T-helper 17 cell (primary cell): ENCODE measurements at places on chromosomes 7 and 10. TPM values are rescaled to one million over a fixed set of nuclear protein-coding genes. Genes with fewer than 3 reads are reported as not detected.

The ASZ1 gene
- not detected for total RNA-seq

The PDZD7 gene
- 1.1 TPM for total RNA-seq

The SEM1 gene
- 15.2 TPM for total RNA-seq

The OR6B1 gene
- total RNA-seq: not detected

The DKK1 gene
- total RNA-seq: not detected

The SLC13A1 gene
- total RNA-seq: not detected

The SLC39A12 gene
- total RNA-seq: not detected

The FFAR4 gene
- total RNA-seq: not detected

DNA sequence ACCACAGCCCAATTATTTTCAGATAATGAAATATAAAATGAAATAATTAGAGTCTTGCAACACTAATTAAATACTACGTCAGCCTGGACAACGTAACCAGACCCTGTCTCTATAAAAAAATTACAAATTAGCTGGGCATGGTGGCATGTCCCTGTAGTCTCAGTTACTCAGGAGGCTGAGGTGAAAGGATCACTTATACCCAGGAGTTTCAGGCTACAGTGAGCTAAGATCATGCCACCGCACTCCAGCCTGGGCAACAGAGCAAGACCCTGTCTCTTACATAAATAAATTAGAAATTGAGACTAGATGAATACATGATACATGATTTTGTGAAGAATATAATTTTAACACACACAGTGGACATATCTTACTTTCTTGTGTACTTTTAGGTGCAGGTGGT lies 18.4 kb downstream of the TIAL1 start:
- H3K27ac ChIP-seq: peak overlapping the region; percentile 57
- no peak overlapping the region for H3K4me3 ChIP-seq
- peaks cover 10% of the 10 kb centered on the region for H3K4me1 ChIP-seq
- DNase-seq: no peak
- peaks cover 6% of the 10 kb centered on the region for H3K36me3 ChIP-seq
- no peaks in the 10 kb centered on the region for H3K27me3 ChIP-seq

DNA sequence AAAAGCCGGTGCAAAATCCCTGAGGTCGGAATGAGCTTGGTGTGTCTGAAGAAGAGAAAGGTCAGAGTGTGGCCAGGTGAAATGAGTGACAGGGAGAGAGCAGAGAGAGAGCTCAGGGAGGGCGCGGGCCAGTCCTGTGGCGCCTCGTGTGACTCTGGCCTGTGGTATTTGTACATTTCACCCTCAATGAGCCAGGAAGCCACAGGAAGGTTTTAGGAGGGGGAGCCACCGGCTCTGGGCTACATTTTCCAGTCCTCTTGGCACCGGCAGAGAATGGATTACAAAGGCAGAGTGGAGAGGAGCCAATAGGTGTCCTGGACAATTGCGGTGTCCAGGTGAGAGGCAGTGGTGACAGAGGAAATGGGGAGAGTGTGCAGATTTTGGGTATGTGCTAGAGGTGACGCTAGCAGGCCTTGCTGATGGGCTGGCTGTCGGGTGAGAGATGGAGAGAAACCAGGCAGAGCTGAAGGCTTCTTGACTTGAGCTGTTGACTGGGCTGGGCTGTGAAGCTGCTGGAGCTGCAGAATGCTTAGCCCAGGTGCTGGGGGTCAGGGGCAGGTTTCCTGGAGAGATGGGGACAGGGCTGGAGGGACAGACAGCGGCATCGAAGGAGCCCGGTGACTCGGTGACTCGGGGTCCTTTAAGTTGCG lies 38.1 kb downstream of the COL13A1 start:
- H3K36me3 ChIP-seq: no peaks in the 10 kb centered on the region
- H3K27me3 ChIP-seq: peaks cover 69% of the 10 kb centered on the region
- no peak overlapping the region for H3K4me3 ChIP-seq
- DNase-seq: no peak
- no peak overlapping the region for H3K27ac ChIP-seq

DNA sequence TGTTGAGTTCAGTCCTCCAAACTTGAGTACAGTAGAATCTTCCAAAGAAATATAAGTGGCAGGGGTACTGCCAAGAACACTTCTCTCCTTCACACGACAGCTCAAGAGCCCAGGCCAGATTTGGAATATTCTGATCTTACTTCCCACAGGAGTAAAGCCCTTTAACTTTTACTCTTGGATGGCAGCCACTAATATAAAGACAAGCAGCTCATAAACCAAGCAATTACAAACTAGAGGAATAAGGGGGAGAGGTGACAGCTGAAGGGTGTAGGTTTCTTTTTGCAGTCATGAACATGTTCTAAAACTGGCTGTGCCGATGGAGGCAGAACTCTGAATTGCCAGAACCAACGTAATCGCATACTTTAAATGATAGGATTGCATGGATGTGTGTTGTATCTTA lies 74.8 kb downstream of the SVIL start:
- no peak for DNase-seq
- H3K4me3 ChIP-seq: no peak overlapping the region
- H3K27me3 ChIP-seq: no peaks in the 10 kb centered on the region

DNA sequence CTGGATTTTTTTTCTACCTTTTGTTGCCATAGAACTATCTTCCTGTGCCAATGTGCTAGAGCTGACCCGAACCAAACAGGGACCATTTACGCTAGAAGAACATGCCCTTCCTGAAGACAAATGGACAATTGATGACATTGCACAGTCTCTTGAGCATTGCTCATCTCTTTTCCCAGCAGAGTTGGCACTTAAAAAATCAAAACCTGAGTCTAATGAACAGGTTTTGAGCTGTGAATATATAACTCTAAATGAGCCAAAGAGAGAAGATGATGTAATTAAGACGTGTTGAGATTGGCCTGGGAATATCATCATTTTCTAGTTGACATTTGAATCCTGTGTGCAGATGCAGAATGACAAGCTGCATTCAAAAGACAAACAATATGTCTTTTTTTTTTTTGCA lies 37.1 kb downstream of the TRUB1 start:
- no peaks in the 10 kb centered on the region for H3K27me3 ChIP-seq
- H3K36me3 ChIP-seq: peaks cover 6% of the 10 kb centered on the region
- DNase-seq: no peak
- H3K27ac ChIP-seq: no peak overlapping the region
- peaks cover 8% of the 10 kb centered on the region for H3K4me1 ChIP-seq

- peaks cover 3% of the 10 kb centered on the region for H3K4me1 ChIP-seq
- H3K27me3 ChIP-seq: no peaks in the 10 kb centered on the region
- H3K27ac ChIP-seq: no peak overlapping the region
- H3K4me3 ChIP-seq: no peak overlapping the region
- DNase-seq: no peak
These were observed 186.3 kb upstream of the KCTD7 start for GRCh38 chr7:66442385-66442784.

DNA sequence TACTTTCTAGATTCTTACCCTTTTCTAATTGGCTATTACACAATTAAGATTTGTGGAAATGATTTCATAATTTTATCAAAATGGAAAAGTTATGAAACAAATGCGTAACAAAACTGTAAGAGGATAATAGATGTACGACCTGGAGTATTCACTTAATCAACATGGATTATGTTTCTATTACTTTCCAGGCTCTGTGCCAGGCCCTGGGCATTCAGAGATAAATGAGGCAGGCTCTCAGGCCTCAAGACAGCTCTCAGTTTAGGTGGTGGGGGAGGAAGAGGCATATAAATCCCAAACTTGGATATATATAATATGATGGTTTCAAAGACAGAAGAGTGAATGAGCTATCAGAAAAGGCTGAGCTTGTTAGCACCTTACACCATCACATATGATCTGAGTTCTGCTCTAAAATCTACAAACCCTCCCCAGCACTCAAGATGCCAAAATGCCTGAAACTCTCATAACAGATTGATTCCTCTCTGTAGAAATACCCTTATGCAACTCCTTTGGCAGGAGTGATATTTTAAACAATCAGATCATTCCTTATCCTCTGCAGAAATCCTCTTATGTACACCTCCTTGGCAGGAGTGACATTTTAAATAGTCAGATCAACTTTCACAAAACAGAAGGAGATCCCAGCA lies 42.5 kb downstream of the ACBD5 start:
- peaks cover 6% of the 10 kb centered on the region for H3K36me3 ChIP-seq
- H3K4me1 ChIP-seq: peaks cover 7% of the 10 kb centered on the region
- H3K27ac ChIP-seq: no peak overlapping the region
- no peak for DNase-seq
- no peaks in the 10 kb centered on the region for H3K27me3 ChIP-seq
- no peak overlapping the region for H3K4me3 ChIP-seq

DNA sequence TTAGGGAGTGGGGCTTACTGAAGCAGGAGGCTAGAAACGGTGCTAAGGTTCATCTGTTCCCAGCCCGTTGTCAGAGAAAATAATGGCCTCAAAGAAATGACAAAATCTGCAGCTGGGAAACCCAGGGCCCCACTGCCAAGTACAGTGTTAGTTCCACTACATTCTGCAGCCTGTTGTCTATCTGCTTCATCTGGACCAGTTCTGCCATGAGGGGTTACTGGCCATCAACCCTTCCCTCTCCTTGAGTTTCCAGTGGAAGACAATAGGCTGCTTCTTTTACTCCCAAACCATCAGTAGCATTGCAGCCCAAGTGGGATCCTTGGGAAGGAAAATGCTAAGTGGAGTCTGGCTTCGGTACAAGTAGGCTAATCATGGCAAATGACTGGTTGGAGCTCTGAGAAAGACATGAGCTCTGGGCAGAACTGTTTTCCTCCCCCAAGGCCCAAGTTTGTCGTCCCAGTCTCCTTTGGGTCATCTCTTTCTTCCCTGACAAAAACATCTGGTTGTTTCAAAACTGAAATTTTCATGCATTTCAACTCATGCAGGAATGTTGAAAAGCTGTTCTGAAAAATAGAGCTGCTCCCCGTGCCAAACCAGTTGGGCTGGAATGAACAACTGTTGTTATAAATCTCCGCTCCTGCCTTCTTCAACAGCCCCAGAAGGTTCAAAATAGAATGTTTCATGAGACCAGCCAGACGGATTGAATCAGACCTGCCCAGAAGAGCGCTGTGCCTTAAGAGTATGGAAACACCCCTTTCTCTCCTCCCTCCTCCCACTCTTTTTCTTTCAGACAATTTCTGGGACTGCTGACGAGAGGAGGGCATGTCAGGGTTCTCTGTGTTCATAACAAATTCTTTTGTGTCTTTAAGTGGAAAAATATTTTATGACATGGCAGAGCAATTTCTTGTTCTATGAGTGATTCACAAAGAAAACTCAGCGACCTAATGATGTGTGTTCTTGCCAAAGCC lies 116.6 kb downstream of the RAB18 start:
- DNase-seq: no peak
- H3K4me3 ChIP-seq: no peak overlapping the region
- H3K4me1 ChIP-seq: peaks cover 4% of the 10 kb centered on the region
- H3K36me3 ChIP-seq: no peaks in the 10 kb centered on the region
- H3K27ac ChIP-seq: no peak overlapping the region

- no peaks in the 10 kb centered on the region for H3K4me1 ChIP-seq
- H3K36me3 ChIP-seq: no peaks in the 10 kb centered on the region
- no peak overlapping the region for H3K27ac ChIP-seq
- H3K4me3 ChIP-seq: no peak overlapping the region
- peaks cover 26% of the 10 kb centered on the region for H3K27me3 ChIP-seq
These were observed 130.1 kb downstream of the CREB5 start for GRCh38 chr7:28542410-28542809.

- H3K4me1 ChIP-seq: no peaks in the 10 kb centered on the region
- H3K27me3 ChIP-seq: no peaks in the 10 kb centered on the region
- no peak overlapping the region for H3K4me3 ChIP-seq
- no peak for DNase-seq
These were observed 355.0 kb upstream of the BMPER start for GRCh38 chr7:33550363-33550762.

DNA sequence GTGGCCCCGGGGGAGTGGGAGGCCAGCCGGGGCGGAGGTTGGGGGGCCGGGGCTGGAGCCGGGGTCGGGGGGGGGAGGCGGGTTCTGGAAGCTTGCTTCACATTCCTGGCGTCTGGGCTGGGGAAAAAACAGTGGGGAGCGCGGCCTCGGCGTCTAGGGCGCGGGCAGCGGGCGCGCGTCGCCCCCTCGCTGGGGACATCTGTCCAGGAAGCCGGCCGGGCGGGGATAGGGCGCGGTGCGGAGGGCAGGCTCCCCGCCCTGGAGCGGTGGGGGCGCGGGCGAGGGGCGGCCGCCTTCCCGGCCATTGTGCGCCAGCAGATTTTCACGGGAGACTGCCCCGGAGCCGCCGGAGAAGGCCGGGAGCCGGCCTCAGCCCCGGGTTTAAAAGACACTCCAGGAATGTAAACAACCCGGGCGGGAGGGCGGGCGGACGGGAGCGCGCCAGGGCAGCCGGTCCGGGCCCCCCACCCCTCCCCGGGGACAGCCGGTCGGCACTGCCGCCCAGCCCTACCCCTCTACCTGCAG lies 1.4 kb downstream of the ZMIZ1 start:
- H3K27ac ChIP-seq: no peak overlapping the region
- DNase-seq: no peak
- H3K4me1 ChIP-seq: peaks cover 46% of the 10 kb centered on the region
- H3K27me3 ChIP-seq: no peaks in the 10 kb centered on the region
- peak overlapping the region; percentile 98 for H3K4me3 ChIP-seq
- peaks cover 2% of the 10 kb centered on the region for H3K36me3 ChIP-seq

- no peak for DNase-seq
- peaks cover 14% of the 10 kb centered on the region for H3K36me3 ChIP-seq
- peak overlapping the region; percentile 47 for H3K4me3 ChIP-seq
- peaks cover 54% of the 10 kb centered on the region for H3K4me1 ChIP-seq
- H3K27me3 ChIP-seq: no peaks in the 10 kb centered on the region
These were observed 32.9 kb upstream of the CRYGN start for GRCh38 chr7:151472644-151473380.

GRCh38 chr10:131315344-131315743 lies 3.8 kb upstream of the TCERG1L start:
- peaks cover 60% of the 10 kb centered on the region for H3K27me3 ChIP-seq
- H3K27ac ChIP-seq: no peak overlapping the region
- no peaks in the 10 kb centered on the region for H3K36me3 ChIP-seq
- no peak for DNase-seq
- H3K4me3 ChIP-seq: no peak overlapping the region

DNA sequence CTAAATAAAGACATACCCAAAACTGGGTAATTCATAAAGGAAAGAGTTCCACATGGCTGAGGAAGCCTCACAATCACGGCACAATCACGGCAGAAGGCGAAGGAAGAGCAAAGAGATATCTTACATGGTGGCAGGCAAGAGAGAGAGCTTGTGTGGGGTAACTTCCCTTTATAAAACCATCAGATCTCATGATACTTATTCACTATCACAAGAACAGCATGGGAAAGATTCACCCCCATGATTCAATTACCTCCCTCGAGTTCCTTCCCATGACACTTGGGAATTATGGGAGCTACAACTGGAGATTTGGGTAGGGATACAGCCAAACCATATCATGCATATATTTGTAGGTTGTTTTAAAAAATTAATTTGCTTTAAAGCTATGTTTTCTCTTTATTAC lies 217.2 kb downstream of the PLXDC2 start:
- H3K36me3 ChIP-seq: no peaks in the 10 kb centered on the region
- H3K4me1 ChIP-seq: no peaks in the 10 kb centered on the region
- H3K27ac ChIP-seq: no peak overlapping the region
- no peaks in the 10 kb centered on the region for H3K27me3 ChIP-seq

DNA sequence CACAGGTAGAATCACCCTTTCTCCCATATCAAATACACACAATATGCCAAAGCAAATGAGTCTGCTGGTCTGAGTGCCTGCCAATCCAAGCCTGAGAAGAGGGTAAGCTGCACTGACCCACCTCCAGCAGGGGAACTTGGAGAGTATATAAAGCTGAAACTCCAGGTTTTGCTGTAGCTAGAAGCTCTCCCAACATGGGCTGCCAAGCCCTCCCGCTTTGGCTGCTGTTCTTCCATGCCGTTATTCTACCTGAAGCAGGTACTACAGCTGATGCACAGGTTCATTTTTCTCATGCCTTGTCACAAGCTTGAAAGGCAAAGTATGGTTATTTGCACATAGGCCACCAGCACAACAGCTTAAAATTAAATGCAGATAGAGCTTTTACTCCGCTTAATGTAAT lies 21.5 kb upstream of the C10orf120 start:
- H3K27me3 ChIP-seq: peaks cover 35% of the 10 kb centered on the region
- H3K36me3 ChIP-seq: peaks cover 3% of the 10 kb centered on the region
- no peak for DNase-seq
- H3K4me1 ChIP-seq: no peaks in the 10 kb centered on the region
- no peak overlapping the region for H3K4me3 ChIP-seq
- H3K27ac ChIP-seq: no peak overlapping the region
